ENCODE measurements at places on chromosomes 12 and 14.

- no peak for DNase-seq
These were observed 50.2 kb downstream of the ARL6IP4 start for GRCh38 chr12:123030686-123031085.

- no peak for DNase-seq
These were observed 19.6 kb upstream of the HDAC7 start for GRCh38 chr12:47839214-47839876.

- no peak for DNase-seq
These were observed 10.1 kb downstream of the NOC4L start for GRCh38 chr12:132154341-132154761.

- no peak for DNase-seq
These were observed 13.6 kb downstream of the SERPINA1 start for GRCh38 chr14:94374749-94375260.

DNA sequence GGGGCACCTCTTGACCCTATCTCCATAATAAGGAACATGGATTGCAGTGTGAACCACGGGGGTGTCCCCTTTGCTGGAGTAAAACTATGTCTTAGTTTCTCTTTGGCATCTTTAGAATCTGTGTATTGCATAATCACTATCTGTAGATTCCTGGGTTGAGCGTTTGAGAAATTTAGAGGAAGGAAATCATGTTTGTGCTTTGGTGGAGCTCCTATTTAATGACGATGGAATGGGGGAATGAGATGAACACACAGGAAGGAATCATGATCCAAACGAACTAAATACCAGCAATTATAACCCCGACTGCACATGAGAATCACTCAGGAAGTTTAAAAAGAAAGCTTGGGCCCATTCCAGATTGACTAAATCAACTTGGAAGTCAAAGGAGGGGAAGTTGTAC is 1.3 kb upstream of the MYG1 start:
- DNase-seq = no peak

- DNase-seq = peak; percentile 71
These were observed 614 bp upstream of the ARF6 start for GRCh38 chr14:49892301-49892635.

DNA sequence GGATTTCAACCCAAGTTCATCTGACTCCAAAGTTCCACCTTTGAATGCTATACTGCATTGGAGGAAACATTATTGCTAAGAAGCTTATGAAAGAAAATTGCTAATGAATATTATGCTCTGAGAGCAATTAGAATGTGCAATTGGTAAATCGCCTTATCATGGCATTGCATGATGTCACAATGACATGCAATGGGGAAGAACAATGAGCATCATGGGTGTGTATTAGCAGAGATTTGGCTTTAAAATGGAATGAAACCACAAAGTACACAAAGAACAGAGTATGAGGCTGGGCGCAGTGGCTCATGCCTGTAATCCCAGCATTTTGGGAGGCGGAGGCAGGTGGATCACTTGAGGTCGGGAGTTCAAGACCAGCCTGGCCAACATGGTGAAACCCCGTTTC is 34.7 kb downstream of the FOS start:
- no peak for DNase-seq

- DNase-seq = no peak
These were observed 229.4 kb downstream of the ERC1 start for GRCh38 chr12:1220127-1221092.

- DNase-seq = no peak
These were observed 33.8 kb downstream of the DCP1B start for GRCh38 chr12:1970331-1970900.

GRCh38 chr14:99248761-99249171 is 23.2 kb downstream of the BCL11B start:
- DNase-seq = peak; percentile 64

DNA sequence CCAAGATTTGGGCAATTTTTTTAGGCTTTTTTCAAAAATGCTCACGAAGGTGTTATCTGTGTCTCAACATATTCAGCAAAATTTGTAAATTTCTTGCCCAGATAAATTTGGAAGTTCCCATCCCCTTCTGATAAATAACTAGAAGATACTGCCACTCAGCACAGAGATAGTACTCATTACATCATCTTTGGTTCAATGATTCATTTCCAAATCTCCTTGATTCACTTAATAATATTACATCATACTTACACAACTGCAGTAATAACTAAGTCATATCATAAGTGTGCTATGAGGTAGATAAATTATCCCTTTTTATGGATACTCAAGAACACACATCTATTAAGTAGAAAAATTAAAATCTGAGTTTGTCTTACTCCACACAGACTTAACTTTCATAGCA is 89.4 kb downstream of the RPAP3 start:
- DNase-seq = no peak

- no peak for DNase-seq
These were observed 1.5 kb upstream of the POU6F1 start for GRCh38 chr12:51219322-51219721.

DNA sequence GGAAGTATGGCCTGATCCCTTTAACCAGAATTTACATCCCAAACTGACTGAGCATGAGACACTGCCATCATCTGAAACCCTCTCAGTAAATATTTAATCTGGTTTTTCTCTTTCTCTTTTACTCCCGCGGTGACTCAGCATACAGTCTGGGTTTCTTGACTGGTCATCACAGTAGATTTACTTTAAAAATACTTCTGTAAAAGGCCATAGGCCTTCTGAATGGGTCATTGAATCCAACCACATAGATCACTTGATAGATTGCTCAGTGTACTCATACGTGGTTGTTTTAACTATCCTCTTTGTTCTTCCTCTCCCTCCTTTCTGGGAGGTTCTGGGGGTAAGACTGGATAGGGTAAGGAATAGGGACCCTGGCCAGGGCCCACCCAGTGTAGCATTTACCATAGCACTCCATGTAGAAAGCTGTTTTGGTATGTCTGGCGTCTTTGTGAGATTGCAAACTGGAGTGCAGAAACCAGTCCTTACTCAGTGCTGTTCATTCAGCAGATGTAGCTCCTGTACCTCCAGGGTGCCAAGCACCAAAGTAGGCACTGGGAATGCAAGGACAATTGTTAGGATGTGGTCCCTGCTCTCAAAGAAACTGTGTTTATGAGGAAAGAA is 165.7 kb downstream of the SRGAP1 start:
- DNase-seq = no peak

DNA sequence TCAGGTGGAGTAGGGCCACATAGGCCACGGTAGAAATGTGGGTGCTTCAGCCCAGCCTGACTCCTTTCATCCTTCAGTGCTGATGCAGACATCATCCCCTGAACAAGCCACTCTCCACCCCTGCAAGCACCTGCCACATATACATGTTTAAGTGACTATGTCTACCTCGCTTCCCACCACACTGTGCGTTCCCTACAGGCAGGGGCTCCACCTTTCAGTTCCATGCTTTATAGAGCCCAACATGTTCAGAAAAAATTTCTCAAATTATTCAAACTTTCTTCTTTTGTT is 11.6 kb downstream of the SLC7A7 start:
- no peak for DNase-seq

DNA sequence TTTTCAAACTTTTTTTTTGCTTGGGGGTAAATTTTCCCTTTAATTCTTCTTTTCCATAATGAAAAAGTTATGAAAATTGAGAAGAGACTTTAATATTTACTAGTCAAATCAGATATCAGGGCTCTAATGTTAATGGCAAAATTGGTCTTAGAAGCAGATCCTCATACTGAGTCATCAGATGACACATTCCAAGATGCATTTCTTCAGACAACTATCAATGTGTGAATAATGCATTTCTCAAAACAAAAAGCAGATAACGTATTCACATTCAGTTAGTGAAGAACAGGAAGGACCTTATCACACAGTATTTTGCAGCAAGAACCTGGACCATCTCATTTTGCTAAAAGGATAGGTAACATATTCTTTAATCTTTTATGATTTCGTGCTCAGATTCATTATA is 130.7 kb downstream of the GPHN start:
- peak; percentile 13 for DNase-seq

- no peak for DNase-seq
These were observed 38.3 kb downstream of the MEG3 start for GRCh38 chr14:100864206-100864605.

- no peak for DNase-seq
These were observed 341.2 kb downstream of the NPAS3 start for GRCh38 chr14:33279865-33280264.

DNA sequence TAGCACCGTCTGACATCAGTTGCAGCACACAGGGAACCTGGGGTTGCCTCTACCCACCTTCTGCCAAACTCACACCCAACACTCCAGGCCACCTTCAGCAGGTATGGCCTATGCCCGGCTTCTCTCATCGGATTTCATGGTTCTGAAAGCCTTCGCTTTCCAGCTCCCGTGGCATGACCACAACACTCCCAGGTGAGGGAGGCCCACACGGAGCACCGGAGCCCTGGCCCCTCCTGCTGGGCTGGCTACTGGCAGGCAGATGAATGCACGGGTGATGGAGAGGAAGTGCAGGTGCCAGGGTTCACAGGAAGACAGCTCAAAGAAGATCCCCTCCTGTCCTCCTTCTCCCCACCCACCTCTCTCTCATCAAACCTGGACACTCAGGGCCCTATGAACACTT is 37.2 kb downstream of the CACNA2D4 start:
- no peak for DNase-seq

DNA sequence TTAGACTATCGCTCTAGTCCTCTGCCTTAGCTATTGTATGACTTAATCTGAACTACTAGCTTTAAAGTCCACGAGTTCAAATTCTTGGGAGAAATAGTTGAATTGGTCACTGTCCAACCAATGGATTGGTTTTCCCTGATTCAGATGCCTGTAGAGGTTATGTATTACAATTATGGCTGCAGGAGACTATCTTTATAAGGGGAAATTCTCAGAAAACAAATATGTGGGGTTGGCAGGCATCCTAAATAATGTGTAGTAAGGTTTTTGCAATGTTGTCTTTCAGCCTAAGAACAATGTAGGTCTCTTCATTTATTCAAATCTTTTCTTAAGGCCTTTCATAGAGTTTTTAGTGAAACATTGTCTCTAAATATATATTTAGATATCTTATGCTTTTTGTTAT is 26.9 kb downstream of the MYRFL start:
- no peak for DNase-seq

DNA sequence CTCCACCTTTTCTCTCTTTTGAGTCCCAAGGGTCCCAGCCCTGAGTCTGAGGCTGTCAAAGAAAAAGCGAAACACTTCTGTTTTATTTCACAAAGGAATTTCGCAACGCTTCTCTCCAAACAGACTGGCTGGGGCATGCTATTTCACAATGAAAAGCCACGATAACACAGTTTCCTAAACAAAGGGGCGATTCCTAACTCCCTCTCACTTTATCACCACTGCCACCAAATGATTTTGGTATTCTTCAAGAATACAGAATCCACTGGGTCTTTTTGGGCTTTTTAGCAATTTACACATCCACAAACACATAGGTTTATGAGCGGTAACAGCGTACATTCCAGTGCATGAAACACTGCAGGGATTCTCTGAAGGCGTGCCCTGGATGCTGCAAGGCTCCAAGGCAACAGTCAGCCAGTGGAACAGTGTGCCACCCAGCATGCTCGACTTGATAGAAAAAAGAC is 161.2 kb downstream of the DAD1 start:
- no peak for DNase-seq
